ENCODE measurements at places on chromosomes 6 and 20.
A peak's percentile ranks its signal among the peaks of the same experiment; 100 is the strongest.

GRCh38 chr6:139653111-139653510, 278.7 kb upstream of the CITED2 start:
- no peak for DNase-seq

GRCh38 chr6:113495521-113495920, 361.6 kb upstream of the MARCKS start:
- no peak for DNase-seq

GRCh38 chr6:24861934-24862333, 63.2 kb upstream of the ARMH2 start:
- no peak for DNase-seq

DNA sequence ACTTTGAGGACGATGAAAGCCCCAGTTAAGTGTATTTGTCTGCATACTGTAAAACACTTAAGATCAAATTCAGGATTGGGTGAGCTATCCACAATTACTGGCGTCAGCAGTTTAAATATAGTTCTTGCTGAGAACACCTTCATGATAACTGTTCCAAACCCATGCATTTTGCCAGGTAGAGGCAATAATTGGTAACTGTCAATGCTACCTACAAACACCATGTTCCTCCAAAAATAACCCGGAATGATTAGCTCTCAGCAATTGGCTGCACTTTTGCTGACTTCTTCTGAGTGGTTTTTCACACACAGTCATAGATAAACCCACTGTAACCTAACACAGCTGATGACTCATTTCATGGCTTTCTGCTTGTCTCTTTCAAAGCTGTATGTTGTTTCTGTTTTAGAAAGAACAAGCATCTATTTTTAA, 1358.6 kb upstream of the GJE1 start:
- DNase-seq: no peak

- DNase-seq: peak; percentile 19
Measured at GRCh38 chr20:62719250-62719935, 10.8 kb downstream of the NTSR1 start.

DNA sequence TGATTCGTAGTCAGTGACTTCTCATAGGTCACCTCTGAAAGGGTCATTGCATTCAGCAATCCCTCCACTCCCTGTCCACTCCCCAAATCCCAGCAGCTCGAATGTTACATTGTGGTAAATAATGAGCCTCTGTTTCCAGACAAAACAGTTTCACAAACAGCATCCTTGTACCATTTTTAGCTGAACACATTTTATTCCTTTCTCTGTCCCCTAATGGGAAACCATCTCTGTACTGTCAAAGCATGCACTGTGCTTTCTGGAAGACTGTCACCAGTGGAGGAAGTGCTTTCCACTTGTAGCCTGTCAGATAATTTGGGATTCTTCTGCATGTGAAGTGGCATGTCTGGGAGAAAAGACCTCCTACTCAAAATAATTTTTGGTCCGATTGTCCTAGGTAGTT, 82.0 kb downstream of the SLC35F1 start:
- DNase-seq: no peak

DNA sequence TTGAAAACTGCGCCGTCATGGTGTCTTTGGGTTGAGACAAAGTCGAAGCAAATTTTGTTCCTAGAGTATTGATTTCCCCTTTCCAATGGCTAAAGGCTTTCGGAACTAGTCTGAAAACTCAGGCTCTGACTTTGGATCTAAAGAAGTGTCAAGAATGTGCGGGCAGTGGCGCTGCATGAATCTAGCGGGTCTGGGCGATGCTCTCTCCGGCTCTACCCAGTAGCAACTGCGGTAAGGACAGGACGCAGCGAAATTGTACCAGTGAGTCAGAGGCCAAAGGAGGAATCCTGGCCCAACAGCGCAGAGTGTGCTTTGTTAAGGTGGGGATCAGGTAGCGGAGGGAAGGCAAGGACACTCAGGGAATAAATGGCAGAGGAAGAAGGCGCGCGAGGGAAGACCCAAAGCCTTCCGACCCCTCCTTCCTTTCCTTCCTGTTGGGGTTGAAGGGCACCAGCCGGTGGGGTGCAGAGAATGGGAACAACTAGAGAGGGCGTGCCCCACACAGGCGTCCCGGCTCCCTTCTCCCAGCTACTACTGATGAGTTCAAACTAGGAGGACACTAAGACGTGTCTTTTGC, 32.1 kb downstream of the HLA-F start:
- DNase-seq: no peak

DNA sequence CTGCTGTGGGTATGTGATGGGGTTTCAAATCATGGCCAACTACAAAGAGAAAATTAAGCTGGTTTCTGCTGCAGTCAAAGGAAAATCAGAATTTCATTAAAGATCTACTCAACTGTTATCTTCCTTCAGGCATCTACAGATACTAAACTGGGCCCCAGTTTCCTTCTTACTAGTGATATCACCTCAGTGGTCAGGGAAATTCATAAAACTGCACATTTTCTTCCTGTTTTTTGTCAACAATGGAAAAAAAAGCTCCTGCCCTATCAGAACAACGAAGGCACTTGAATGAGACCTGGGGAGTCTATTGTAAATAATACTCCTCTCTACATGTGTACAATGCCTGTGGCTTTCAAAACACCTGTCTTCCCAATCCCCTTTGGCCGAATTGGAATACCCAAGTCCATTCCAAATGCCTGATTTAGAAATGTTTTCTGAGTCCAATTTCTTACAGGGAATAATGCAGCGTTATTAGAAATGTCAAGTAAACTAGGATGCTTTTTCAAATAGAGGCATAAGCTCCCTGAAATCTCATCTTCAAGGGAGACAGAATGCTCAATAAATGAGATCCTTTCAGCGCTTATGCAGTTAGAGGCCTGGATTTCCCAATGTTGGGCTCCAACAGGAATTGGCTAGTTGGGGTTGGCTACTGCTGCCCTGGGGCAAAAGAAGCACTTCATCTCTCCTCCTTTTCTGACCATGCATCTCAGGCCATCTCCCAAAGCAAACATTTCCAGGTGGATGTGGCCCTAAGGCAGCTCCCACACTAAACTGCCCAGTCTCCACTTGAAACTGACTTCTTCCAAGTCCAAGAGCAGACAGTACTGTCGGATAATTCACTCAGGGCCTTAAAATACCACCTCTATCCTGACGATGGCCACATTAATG, 143.3 kb downstream of the NFATC2 start:
- DNase-seq: no peak

- DNase-seq: no peak
Measured at GRCh38 chr6:13638626-13639025, 23.5 kb downstream of the NOL7 start.

DNA sequence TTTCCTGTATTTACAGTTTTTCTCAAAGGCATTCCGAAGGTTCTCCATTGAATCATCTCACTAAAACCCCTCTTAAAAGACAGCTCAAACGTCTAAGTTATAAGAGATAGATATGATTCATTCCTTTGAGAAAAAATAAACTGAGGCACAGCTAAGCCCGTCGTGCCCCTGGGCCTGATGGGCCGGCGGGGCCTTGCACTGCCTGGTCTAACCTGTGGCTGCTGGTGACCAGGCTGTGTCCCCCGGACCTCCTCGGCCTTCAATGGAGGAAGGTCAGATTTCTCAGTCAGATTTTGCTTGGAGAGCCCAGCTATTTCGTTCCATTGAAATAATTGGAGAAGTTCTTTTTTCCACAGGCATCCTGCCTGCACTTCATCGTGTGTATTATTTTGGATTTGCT, 11.3 kb upstream of the FOXC1 start:
- no peak for DNase-seq

DNA sequence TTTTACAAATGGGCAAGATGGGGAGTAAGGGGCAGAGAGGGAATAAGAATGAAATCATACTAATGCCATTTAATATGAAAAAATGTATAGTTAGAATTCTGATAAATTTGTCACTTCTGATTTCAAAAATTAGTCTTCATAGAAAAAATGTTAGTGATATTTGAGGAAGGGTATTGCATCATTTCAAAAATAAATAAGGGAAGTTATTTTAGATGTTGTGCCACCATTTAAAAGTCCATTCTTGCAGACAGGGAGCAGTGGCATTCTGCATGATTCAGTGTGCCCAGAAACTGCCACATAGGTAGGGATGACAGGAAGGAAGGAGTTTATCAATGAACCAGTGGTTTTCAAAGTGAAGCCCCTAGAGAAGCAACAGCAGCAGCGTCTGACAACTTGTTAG, 674.6 kb downstream of the EPM2A start:
- no peak for DNase-seq

DNA sequence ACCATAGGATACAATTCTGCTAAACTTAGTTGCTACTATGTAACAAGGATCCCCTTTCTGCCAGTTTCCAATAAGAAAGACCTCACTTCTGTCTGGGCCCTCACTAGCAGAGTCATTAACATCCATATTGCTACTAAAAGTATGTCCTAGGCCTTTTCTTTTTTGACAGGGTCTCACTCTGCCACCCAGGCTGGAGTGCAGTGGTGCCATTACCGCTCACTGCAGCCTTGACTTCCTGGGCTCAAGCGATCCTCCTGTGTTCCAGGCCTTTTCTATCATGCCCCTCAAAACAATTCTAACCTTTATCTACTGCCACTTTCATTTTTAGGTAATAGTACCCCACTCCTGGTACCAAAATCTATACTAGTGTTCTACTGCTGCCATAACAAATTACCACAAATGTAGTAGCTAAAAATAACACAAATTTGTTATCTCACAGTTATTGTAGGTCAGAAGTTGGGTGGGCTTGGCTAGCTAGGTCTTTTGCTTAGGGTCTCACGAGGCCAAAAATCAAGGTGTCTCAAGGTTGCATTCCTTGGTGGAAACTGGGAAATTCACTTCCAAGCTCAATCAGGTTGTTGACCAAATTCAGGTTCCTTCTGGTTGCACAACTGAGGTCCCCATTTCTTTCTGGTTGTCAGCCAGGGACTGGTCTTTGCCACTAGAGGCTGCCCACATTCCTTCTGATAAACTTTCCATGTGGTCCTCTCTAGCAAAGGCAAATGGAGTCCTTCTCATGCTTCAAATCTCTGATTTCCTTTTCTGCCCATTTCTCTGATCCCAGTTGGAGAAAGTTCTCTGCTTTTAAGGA, 3.0 kb downstream of the CSNK2A1 start:
- DNase-seq: no peak

- no peak for DNase-seq
Measured at GRCh38 chr6:79574630-79575225, 37.5 kb upstream of the LCA5 start.

DNA sequence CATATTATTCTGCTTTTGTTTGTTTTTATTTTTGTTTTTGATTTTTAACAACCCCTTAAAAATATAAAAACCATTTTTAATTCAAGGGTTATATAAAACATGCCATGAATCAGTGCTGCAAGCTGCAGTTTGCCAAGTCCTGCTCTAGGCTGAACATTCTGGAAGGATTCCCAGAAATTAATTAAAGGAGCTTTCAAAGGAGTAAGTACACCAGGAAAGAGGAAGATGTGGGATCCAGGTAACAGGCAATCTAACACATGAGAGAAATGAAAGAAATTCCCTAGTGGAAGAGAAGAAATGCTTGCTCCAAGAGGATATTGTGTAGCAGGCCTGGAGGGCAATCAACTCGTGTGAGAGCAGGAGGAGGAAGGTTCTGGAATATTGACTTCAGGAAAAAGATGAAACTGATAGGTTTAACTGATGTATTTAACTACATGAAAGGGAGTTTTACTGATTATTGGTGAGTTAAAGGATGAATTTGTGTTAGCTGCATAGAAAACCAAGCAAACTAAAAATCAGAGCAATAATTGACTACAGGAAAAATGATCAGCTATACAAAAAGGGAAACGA, 146.0 kb upstream of the PHACTR1 start:
- DNase-seq: no peak

DNA sequence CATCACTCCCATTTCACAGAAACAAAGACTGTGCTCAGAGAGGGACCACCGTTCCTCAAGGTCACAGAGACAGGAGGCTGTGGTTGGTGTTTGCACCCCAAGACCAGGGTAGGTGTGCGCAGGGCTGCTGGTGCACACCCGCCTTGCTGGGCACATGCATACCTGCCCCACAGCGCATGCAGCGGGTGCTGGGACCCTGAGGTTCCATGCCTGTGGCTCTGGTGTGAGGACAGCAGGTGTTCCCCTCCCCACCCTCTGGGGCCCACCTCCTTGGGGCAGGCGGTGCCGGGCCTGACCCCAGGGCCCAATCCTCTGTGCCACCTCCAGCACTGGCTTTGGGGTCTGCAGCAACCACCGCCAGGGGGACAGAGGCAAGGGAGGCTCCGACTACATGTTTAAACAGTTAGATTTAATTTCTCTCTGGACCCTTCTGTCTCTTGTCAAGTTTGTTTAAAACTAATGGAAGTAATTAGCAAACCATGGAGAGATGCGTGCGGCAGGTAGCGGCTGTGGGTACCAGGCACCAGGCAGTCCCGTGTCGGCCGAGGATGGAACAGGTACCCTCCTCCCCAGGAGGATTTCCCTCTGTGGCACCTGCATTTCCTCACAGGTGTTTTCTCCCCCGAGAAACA, 327.8 kb downstream of the TAF4 start:
- peak; percentile 72 for DNase-seq

GRCh38 chr6:34213772-34214171, 22.9 kb upstream of the HMGA1 start:
- no peak for DNase-seq

DNA sequence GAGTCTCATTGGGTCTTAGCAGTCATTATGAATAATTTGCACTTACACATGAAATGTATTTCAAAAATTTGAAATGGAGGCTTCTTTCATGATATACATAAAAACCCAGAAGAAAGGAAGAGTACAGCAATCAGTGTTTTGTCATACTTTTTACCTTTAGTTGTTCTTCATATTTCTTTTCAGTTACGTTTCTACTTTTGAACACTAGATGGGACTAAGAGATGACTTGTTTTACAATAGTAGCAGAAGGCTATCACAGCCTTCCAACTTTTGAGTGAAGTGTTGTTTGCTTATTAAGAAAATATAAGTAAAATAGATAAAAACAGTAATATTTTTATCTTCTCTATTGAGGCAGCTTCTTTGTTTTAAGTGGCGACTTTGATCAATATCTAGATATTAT, 58.1 kb downstream of the L3MBTL3 start:
- no peak for DNase-seq

DNA sequence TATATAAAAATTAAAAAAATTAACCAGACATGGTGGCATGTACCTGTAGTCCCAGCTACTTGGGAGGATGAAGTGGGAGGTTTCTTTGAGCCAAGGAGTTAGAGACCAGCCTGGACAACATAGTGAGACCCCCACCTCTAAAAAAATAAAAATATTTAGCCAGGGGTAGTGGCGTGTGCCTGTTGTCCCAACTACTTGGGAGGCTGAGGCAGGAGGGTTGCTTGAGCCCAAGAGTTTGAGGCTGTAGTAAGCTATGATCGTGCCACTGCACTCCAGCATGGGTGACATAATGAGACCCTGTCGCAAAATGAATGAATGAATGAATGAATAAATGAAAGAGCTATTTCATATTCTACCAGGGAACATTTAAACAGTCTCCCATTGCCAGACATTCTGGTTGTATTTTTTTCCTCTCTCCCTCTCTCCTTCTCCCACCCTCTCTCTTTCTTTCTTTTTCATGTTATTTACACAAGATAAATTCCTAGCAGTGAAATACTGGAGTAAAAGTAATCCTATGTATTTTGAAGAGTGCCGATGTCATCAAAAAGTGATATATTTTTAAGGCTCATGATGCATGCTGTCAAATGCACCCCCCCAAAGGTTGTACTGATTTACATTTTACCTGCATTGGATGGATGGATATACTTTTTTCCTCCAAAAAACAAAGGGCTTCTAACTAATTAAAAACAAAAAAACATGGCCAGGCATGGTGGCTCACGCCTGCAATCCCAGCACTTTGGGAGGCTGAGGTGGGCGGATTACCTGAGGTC, 194.8 kb upstream of the ZNF217 start:
- DNase-seq: no peak
